ENCODE measurements at places on chromosomes 5 and 9.

DNA sequence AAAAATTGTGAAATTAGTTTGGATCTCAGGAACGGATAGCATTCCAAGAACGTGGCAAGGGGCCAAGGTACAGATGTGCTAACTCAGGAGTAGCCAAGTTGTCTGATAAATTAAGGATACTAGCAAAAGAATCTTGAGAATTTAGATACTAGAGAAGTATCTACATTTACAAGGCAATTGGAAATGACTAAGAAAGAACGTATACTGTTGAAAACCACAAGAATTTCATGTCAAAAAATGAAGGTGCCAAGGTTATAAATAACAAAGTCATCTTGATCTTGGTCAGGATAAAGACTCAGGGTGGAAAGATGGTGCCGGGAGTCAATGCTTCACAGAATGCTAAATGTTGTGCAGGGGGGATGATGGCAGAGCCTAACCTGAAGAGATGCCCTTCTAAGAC is 19.2 kb downstream of the CAPSL start:
- no peak for DNase-seq

DNA sequence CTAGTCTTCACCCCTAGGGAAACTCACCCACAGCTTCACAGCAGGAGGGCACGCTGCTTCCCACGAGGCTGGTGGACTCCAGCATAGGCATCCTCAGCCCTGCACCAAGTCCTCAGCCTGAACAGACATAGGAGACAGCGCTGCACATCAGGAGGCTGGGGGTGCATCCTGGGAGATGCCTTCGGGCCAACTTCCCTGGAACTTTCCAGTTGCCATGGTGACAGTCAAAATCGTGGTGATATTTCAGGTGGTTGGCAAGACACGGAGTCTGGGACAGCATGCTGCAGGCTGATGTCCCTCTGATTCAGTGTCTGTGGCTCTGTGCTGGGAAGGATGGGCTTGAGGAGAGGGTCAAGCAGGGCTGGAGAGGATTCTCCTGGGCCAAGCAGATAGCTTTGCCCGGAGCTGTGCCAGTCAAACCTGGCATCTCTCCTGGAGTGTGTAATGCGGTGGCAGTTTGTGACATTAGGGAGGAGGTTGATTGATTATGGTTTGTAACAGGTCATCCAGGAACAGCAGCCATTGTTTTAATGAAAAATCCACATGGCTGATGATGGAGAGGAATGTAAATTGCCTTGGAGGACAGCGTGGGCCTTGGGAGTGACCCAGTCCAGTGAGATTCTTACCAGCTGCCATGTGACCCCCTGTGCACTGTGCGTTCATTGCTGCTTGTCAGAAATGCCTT is 35.6 kb upstream of the SEMA4D start:
- DNase-seq = no peak

DNA sequence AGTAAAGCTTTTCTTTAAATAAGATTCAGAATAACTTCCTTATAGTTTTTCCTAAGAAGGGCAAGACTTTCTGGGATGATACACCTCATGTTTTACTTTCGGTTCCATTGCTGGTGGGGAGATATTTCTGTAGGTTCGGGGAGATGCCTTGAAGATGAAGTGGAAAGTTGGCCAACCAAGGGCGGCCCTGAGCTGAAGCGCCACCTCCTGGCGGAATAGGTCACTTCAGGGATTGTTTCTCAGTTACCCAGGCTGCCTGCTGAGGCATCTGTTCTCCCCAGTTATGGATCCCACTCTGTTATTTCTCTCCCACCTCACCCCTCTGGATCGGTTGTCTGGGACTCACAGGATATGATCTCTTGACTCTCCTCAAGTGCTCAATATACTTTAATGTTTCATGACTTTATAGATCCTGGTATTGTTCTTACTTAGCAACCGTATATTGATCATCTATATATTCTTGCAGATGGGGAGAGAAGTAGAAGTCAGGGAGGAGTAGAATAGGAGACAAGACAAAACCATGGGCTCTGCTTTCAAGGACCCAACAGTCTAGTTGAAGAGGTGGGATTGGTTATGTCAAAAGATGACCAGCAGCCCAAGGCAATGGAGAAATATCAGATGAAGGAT is 23.4 kb downstream of the MEGF10 start:
- peak; percentile 56 for DNase-seq

DNA sequence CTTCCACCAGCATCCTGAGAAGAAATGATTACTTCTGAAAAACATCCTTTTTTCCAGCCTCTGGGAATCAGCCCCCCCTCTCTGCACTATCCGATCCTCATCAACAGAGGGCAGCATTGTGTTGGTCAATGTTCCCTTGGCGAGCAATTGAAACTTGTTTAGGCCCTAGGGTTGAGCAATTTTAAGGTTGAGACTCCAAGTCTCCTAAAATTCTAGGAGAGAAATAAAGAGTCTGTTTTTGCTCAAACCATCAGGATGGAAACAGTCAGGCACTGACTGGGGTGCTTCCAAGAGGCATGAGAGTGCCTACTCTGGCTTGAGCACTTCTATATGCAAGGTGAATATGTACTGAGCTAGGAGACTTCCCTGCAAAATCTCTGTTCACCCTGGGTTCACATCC is 12.4 kb upstream of the CYFIP2 start:
- DNase-seq = peak; percentile 68

- DNase-seq = no peak
Observed at GRCh38 chr9:136284311-136284710, 19.6 kb downstream of the CCDC187 start.

DNA sequence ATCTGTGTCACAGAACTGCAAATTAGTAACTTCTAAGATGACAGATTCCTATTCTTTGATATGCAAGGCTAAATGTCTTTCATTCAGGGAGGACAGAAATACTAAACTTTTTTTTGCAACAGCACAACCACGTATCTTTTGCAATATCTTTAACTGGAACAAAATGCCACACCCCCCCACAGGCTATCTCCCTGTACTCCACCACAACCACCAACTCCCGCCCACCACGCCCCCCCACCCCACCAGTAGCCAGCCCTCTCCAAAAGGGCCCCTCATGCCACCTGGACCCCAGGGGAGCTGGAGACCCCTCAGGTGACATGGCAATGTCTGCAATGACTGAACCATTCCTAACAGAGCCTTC is 131.8 kb downstream of the ROR2 start:
- DNase-seq = peak; percentile 4

- peak; percentile 79 for DNase-seq
Observed at GRCh38 chr9:95157481-95158151, 159.9 kb downstream of the FANCC start.

GRCh38 chr5:32916648-32917047 is 205.5 kb downstream of the NPR3 start:
- DNase-seq = no peak

GRCh38 chr5:162068412-162068811 is 839 bp downstream of the GABRG2 start:
- peak; percentile 15 for DNase-seq

DNA sequence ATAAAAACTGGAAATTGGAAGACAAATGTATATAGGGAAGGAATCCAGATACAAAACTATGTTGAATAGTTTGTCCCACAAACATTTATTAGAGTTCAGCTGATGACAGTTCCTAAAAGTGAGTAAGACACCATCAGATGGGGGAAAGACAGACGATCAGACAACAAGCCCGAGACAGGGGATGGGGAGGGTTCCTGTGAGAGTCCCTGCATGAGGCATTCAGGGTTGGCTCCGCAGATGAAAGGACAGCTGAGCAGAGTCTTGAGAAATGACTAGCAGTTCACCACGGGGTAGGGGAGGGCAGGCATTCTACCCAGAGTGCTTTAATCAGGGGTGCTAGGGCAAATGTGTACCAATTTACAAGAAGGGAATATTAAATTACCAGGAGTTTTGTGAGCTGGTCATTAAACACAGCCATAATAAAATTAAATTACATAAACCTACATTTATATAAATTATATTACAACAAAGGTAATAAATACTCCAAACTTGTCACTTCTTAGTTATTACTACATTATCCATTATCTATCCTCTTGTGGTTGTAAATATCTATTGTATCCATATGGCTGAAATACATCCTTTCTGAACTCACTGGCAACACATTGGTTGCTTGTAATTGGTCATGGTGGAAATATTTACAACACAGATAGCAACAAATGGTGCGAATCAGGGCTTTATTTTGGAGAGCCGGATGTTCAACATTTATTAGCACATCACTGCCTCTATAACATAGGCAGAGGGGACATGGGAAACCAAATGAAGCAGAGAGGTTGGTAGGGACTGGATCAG is 27.8 kb downstream of the TNFSF15 start:
- DNase-seq = no peak

- DNase-seq = no peak
Observed at GRCh38 chr9:95783426-95783975, 92.0 kb upstream of the ERCC6L2 start.
